ENCODE measurements at places on chromosomes 11 and 22.

DNA sequence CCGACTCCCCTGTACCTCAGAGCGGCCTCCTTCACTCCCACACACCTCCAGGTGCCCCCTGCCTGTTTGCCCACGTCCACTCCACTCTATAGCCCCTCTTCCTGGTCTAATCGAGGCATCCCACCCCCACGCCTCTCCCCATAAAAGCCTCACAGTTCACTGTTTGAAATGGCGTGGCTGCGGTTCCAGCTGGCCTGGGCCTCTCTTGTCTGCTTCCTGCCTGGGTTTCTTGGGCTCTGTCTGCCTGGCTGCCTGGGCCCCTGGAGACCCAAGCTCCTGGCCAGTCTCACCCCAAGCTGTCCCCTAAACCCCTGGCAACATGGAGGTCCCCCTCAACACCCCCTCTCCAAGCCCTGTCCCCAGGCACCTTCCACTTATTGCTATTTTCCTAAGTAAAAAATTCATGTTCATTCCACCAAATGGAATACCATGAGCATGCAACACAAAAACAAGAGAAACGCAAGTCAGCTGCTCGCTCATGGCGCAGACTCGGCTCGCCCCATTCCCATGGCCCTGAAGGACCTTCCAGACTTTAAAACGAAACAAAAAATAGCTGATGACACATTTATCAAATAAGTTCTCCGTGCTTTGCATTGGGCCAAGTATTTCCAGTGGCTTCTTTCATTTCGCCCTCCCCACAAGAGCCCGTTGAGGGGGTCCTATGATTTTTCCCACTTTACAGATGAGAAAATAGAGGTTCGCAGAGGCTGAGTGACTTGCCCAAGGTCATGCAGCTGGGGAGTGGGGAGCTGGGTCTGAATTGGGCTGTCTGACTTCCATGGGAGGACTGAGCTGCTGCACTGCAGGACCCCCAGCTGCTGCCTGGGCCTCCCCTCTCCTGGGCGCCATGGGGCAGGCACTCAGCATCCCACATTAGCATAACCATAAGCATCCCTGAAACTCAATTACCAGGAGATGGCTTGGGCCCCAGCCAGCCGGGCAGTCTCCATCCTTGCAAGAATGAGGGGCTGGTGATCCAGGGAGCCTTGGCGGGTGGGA lies 11.7 kb upstream of the FLRT1 start:
- DNase-seq = no peak

DNA sequence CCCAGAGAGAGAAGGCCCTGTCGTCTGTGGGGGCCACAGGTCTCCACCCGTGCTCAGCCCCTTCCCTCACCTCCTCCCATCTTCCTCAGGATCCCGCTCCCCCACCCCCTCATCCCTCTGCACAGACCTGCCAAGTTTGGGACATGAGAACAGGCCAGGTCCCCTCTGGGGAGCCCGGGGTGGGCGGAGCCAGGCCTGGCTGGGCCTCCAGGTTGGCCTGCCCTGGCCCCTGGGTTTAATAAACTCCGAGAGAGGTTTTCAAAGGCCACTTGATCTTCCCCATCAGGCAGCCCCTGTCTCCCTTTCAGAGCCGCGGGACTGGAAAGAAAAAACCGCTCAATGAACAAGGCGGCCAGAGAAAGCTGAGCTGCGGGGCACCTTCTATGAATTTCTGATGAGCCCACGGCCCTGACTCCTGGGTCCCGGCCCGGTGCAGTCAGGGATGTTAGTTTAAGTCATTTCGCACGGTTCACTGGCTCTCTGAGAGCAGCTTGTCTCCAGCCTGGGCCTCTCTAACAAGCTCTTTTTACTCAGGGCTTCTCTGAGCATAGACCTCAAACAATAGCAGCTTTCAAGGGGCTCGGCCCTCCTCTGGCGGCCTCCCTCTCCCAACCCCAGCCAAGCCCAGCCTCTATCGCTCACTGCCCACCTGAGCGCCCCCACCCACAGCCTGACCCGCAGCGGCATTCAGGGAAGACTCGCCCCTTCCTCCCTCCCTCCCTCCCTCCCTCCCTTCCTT lies 64.8 kb downstream of the RPUSD4 start:
- DNase-seq = no peak

DNA sequence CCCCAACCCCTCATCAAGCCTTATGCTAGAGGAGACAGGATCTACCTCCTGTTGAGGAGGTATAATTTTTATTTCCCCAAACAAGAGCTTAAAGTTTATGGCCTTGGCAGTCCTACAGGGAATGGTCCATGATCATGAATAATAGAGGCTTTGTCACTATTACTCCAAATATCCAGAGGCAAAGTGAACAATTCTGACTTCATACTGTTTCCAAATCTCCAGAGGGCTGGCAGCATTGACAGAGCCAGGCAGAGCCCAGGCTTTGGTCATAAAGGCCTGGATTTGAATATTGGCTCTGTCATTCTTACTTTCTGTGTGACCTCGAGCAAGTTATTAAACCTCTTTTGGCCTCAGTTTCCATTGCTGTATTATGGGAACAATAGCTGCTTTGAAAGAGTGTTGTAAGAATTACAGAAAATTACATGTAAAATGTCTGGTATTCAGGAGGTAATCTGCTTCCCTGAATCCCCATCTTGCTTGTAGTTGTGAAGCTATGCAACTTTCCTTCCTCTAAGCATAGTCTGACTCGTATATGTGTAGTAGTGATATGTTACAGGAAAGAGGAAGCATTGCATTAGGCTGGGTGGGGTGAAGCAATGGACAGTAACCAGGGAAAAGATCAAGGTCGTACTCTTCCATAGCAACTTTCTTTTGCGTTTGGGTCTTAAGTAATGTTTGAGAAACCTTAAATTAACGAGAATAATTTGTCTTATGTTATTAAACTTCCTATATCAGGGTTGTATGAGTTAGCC lies 88.8 kb downstream of the CD44 start:
- DNase-seq = no peak

DNA sequence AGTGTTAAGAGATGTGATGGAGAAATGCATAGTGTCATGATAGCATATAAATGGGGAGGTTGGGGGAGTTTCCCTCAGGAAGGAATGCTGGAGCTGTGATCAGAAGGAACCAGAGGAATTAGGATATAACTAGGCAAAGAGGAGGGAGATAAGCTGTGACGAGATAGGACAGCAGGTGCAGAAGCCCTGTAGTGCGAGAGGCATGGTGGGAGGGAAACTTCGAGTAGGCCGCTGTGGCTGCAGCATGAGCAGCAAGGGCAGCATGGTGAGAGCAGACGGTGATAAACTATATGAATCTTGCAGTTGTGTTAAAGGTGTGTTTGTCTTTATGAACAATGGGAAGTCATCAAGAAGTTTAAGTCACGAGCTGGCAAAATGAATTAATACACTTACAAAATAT lies 109.9 kb downstream of the EMSY start:
- DNase-seq = no peak

DNA sequence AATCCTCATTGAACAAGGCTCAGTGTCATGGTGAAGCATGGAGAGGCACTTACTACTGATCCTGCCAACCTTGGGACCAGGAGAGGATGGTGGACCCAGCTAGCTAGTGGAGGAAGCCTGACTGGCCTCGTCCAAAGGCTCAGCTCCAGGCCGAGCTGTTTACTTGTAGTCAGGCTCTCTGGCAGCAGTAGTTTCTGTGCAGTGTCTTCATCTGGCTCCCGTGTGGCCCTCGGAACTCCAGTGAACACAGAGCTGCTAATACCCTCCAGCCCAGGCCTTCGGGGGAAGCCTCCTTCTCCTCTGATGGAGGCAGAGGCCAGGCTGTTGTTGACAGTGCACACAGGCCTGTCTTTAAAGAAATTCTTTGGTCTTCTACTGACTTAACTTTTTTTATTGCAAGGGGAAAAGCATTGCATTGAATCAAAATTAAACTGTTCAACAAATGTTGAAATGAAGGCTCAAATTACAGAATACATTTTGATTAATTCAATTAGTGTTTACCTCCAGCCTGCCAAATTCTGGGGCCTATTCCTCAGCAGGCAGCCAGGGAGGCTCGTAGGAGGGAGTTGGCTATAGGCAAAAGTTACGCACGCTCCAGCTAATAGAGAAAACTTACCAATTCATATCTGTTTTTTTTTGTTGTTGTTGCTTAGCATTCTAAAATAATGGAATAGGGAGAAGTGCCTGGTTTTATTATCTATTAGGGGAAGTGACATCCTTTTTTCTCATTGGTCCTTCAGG lies 18.8 kb downstream of the PPFIBP2 start:
- no peak for DNase-seq

DNA sequence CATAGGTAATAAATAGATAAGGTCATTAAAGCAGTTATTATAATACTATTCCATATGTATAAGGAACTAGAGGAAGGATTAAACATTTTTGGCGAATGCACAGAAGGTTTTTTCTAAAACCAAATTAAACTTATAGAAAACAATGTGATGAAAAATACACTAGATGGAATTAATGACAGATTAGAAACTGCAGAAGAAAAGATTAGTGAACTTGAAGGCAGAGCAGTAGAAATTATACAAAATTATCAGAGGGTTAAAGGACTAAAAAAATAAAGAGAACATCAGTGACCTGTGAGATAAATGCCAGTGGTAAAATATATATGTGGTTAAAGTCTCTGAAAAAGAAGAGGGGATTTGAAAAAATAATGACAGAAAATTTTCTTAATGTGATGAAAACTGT lies 74.0 kb downstream of the IGLL5 start:
- no peak for DNase-seq

GRCh38 chr11:103091064-103091800 lies 728 bp downstream of the DCUN1D5 start:
- DNase-seq = peak; percentile 37

DNA sequence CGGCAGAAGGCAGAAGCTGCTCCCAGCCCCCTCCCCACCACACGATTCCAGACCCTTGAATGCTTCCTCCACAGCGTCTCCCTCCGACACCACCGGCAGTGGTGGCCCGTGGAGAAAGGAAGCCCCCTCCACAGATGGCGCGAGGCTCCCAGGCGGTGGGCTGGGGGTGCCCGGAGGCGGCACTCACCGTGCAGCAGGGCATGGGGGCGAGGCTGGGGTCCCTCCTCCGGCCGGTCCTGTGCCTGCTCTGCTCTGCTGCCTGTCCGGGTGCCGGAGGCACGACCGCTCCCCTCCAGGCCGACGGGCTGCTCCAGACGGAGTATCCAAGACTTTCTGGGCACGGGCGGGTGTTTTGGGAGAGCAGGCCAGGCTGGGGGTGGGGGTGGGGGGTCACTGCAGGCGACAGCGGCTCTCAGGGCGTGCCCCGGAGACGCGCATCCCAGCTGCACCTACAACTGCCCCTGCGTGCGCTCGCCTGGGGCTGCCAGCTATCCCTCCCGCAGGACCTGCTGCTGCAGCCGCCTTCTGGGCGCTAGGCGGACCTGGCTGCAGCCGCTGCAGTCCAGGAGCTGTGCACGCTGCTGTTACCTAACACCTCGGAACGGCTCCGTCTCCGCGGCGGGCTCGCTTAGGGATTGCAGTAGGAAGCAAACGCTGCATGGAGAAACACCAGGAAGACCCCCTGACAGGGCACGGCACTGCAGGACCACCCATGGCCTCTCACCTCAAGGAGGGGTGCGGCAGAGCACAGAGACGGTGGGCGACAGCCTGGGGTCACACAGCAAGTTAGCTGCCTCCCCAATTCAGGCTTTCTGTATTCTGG lies 15.2 kb downstream of the MRGPRG start:
- DNase-seq = peak; percentile 48

DNA sequence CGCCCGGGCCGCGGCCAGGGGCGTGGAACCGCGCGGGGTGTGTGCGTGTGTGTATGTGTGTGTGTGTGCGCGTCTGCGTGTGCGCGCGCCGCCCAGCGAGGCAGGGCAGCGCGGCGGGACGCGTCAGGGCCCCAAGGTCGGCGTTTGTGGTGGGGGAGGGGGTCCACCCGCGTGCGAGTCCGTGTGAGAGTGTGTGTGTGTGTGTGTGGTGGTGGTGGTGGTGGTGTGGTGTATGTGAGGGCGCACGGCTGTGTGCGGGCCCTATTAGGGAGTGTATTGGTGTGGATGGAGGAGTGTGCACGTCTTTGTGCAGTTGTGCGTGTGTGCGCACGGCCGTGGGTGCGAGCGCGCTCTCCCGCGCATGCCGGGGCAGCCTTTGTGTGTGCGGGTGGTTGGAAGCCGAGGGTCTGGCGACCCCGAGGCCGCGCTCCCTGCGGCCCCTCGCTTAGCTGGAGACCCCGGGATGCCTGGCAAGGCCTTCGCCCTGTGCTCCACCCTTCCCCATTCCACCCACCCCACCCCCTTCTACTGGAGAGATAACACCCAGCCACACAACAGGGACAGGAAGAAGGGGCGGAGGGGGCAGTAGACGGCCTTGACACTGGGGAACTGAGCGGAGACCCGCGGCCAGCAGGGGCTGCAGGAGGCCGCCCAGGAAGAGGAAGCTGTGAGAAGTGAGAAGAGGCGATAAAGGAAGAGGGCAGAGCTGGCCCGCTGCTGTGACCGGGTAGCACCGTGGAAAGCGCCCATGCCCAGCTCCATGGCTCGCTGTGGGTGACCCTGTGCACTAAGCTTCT lies 528 bp upstream of the ARRB1 start:
- DNase-seq = peak; percentile 33

GRCh38 chr11:128653801-128654231 lies 40.1 kb upstream of the FLI1 start:
- DNase-seq = no peak

DNA sequence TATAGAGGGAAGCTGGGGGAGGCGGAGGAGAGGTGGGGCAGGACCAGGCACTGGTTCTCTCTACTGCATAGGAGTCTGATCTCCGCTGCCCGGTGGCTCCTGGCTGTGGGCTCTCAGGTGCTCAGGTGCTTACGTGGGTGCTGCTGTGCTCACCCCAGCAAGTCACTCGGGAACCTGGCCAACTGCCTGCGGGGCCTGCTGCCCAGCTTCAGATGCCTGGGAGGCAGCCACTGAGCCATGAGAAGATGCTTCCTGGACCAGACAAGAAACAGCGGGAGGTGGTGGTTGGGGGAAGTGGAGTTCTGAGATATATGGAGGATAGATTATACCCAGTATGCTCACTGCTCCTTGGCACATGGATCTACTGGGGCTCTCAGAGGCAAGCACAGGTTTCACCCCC lies 1303.4 kb downstream of the TBC1D22A start:
- no peak for DNase-seq

DNA sequence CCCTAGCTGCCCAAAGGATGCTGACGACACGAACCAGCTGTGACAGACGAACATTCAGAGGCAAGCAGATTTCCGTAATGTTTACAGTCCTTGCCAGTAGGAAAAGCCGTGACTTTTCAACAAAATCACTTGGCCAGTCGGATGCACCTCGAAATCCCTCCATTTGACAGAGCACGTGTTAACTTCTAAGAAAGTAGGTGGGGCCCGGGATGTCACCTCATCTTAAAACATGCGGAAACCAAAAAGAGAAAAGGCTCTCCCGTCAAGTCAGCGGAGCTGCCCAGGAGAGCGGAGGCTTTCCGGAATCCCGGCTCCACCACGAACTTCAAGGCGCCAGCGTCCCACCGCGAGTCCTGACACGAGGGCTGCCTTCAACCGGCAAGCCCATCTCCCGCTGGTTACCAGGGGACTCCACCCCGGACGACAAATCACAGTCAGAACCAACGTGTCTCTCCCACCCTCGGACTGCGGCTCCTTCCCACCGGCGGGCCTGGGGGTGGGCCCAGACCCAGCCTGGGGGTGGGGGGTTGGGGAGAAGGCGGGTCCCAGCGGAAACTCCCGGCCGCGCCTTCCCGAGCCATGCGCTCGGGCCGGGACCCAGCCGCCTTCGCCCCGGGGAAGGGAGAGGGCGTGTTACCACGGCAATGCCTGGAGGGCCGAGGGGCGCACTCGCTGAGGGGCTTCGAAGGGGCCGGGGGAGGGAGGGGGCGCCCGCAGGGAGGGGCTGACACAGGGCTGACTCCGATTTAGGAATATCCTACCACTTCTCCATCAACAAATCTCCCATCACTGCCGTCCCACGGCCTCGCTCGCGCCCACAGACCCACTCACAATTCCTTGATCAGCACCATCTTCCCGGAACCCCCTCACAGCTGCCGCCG lies 475 bp downstream of the PITPNB start:
- peak; percentile 36 for DNase-seq

- no peak for DNase-seq
Observed at GRCh38 chr11:12377106-12377823, at the start of gene PARVA. Gene PARVA (plus strand): TSS chr11:12377571. CDS start chr11:12377648, 77 bp downstream.
